ENCODE measurements at places on chromosomes 4 and X.

- no peak for DNase-seq
These were observed 29.4 kb upstream of the CENPU start for GRCh38 chr4:184763150-184763780.

GRCh38 chrX:131910586-131910985 is 112.5 kb upstream of the STK26 start:
- DNase-seq: no peak

DNA sequence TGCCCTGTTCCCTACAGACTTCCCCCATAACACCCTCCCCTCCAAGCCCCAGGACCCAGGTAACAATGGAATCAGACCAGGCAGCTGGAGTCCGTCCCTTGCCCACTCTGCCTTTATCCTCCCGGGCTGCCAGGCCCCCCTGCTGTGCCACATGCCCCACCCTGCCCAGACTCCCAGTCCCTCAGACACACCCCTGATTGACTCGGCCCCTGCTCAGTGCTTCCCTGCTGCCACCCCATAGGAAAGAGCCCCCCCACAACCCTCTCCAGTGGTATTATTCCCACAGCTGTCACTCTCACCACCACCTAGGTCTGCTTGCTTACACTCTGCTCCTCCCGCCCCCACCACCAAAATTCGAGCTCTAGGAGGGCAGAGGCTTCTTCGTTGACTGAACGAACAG is 4.7 kb upstream of the NAA10 start:
- DNase-seq: no peak

DNA sequence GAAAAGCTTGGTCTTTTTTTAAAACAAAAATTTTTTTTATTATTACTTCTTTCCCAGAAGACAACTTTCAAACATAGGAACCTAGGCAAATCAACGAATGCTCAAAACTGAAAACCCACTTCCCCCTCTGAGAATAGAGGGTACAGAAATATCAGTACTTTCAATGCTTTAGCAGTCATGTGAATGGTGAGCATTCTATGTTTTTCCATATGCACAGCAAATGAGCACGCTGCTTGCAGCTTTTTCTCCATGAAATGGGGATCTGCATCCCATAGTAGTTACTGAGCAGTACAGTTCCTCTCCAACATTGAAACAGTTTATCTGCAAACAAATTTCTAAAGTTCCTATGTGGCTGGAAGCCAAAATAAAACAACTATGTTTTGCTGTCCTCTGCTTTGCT is 108.4 kb upstream of the BMP2K start:
- DNase-seq: no peak

GRCh38 chr4:78922207-78922606 is 17.0 kb downstream of the PAQR3 start:
- no peak for DNase-seq

DNA sequence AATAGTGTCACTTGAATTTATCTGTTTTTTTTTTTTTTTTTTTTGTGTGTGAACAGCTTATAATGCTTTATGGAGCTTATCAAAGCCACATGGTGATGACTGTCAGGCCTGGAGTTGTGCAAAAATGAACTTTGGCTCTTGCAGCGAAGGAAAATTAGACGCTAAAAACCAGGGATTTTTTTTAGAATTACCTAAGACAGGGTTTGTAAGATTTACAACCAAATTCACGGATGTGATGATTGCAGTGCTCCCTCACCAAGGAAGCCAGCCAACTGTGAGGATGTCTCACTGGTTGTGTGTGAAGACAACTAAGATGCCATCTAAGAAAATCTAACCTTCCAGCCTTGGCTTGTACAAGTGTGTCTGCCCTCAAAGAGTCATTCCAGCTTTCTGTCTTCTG is 127.1 kb upstream of the SLC4A4 start:
- no peak for DNase-seq

- no peak for DNase-seq
These were observed 165.2 kb downstream of the CCSER1 start for GRCh38 chr4:90292438-90292837.

- no peak for DNase-seq
These were observed 159.5 kb downstream of the KLHL13 start for GRCh38 chrX:117957128-117957527.

DNA sequence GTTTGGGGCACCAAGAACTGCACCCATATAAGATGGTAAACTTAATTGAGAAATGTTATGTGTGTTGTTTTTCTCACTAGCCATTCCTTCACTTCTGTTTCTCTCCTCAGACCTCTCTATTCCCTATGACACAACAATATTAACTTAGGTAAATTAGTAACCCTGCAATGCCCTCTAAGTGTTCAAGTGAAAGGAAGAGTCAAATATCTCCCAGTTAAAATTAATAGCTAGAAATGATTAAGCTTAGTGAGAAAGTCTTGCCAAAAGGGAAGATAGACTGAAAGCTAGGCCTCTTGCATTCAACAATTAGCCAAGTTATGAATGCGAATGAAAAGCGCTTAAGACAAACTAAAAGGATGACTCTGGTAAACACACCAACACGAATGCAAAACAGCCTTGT is 132.9 kb upstream of the KLF8 start:
- DNase-seq: no peak

DNA sequence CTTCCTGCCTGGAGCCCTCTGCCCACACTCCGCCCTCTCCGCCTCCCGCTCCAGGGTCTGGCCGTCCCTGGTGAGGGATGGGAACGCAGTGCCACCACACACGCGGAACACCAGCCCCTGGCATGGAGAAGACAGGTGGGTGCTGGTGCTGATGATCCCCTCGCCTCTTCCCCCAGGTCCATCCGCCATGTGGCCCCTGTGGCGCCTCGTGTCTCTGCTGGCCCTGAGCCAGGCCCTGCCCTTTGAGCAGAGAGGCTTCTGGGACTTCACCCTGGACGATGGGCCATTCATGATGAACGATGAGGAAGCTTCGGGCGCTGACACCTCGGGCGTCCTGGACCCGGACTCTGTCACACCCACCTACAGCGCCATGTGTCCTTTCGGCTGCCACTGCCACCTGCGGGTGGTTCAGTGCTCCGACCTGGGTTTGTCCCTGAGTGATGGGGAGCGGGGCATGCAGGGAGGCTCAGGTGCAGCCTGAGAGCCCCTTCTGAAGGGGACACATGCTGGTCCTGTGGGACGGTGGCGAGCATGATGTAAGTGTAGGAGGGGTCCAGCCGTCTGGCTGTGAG is 9.8 kb downstream of the BGN start:
- DNase-seq: no peak

GRCh38 chr4:47838445-47838844 is 578 bp upstream of the CORIN start:
- no peak for DNase-seq

DNA sequence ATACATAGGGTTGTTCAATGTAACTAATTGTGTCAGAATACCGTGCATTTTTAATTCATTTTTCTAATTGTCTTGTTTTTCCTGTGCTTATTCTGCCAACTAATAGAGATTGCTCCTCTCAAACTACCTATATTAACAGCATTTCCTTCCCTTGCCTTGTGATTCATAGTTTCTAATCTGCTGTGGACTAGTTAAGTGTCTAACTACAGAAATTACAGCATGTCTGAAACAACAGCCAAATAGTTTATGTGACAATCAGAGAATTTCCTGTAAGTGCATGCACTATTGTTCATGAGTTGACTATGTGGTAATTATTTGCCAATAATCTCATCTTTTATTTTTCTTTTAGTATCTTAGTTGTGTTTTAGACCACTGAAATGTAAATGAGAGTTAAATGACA is 4.1 kb upstream of the SEC24B start:
- no peak for DNase-seq

- DNase-seq: no peak
These were observed 7.2 kb upstream of the CXCR3 start for GRCh38 chrX:71625471-71625870.

GRCh38 chr4:80184053-80184824 is 13.1 kb upstream of the PRDM8 start:
- DNase-seq: peak; percentile 95

DNA sequence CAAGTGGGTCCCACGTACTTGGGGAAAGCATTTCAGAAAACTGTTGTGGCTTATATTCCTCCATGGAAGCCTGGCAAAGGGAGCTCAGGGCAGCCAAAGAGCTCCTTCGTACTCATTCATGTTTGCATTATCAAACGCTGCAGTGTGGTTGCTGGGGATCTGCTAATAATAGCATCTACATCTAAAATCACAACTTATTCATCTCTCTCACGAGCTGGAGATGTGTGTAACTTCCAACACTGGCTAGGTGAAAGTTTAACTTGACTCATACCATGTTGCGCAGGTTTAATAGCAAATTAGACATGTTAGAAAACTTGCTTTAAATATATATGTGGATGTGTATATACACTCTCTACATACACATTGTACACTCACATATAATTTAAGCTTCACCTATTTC is 415.1 kb downstream of the AFF2 start:
- DNase-seq: no peak

DNA sequence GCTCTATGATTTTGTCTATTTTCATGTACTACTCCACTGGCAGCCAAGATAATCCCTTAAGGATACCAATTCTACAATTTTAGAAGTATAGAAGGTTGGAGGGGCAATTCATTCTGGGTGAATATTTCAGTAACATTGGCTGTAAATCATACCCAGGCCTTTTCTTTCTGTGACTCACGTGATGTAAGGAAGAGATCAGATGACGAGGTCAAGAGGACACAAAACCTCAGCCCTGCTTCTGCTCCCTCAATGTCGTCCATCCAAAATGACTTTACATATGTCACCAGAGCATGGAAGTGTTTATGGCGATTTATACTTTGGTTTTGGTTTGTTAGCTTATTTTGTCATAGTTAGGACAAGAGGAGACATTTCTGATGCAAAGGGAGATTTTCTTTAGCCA is 70.7 kb upstream of the SLC4A4 start:
- DNase-seq: no peak

GRCh38 chr4:108683479-108683878 is 33.1 kb downstream of the OSTC start:
- DNase-seq: no peak

GRCh38 chrX:79263550-79263949 is 103.6 kb downstream of the ITM2A start:
- no peak for DNase-seq

DNA sequence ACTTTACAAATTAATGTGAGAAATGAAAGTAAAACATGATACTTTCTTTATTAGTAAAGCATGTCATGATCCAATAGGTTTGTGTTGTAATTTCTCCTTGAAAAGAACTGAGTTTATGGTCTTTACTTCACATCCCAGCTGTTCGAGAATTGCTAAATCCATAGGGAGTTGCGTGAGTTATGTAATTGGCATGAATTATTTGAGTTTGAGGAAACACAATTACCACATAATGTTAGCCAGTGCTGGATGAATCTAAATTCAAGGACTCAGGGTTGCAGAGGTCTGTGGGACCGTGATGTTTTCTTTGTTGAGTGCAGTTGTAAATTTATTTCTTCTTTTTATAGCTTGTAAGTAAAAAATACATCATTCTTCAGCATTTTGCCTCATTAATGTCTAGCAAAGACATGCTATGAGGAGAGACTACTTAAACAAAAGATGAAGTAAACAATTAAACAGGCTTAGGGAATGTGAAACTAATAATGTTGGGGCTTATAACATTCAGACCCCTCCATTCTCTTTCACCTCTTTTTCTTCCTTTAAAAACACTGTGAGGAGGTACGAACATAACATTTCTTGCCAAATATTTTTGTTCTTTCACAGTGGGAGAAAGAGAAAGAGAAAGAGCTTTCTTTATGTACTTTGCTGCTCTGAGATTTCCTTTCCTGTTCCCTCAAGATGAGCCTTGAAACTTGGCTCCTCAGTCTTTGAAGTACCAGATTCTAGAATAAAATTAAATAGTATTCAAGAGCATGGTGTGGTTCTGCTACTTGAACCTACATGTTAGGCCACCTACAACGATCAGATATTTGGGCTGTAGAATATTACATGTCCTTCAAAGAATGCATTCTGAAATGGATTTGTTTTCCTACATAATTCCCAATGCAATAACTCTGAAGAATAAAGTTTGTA is 159.6 kb upstream of the ANK2 start:
- DNase-seq: no peak

DNA sequence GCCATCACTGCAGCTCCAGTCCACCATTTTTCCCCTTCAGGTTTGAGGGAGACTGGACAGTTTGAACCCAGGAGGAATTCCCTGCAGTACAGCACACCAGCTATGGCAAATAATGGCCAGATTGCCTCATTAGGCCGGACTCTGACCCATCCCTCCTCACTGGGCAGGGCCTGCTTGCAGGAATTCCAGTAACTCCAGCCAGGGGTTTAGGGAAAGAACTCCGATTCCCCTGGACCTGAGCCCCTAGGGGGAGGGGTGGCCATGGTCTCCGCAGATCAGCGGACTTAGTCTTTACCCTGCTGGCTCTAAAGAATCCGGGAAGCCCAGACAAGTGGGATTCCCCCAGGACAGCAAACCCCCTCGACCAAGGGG is 342.8 kb downstream of the DMD start:
- no peak for DNase-seq

DNA sequence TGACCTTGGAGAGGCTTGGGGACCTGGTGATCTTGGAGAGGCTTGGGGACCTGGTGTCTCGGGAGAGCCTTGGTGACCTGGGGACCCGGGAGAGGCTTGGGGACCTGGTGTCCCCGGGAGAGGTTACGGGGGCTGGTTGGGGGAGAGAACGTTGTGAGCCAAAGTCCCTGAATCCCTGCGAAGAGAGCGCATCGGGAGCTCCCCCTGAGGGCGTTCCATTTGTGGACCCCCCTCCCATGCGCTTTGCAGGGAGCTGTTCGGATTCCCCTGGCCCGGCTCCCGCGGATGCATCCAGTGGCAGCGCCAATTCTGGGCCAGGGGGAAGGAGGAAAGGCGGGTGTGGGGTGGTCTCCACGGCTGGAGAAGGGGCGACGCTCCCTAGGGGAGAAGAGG is 13.3 kb downstream of the SHOX start:
- DNase-seq: no peak

- DNase-seq: no peak
These were observed 32.5 kb upstream of the FRAS1 start for GRCh38 chr4:78024576-78025091.

DNA sequence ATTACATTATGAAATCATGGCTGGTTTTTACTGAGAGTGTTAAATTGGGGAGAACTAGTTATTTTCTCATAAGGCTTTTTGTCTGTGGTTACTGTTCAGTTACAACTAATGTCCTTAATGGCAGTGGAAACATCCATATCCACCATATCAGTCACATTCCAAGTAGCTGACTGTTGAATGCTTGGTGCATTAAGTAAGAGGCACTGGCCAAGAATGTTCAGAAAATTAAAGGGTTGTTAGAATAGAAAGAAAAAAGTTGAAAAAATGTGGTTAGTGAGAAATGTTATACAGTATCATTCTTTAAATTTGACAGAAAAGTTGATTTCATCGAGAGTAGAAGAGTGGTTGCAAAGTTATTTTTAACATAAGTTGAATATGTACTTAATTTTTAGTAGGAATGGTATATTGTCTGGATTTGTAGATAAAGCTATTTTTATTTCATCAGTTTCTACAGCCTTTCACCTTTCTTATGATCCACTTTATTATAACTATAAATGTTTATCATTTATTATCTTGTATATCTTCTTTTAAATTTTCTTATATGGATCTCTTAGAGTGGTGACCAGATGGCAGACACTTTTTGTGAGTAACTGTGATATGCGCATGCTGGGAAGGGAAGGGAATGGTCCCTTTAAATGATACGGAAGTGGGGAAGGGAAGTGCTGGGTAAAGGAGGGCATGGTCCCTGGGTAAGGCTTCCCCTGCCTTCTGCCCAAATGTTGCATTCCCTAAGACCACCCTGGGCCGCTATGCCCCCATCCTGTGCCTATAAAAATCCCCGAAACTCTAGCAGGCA is 2407.1 kb downstream of the ARAP2 start:
- no peak for DNase-seq

- DNase-seq: no peak
These were observed 141.2 kb downstream of the PDGFC start for GRCh38 chr4:156830351-156830750.
